DMS153 (cell line): ENCODE measurements at places on chromosomes 7 and 10.

GRCh38 chr7:129438839-129439651 is 4.8 kb downstream of the STRIP2 start:
- DNase-seq: no peak

GRCh38 chr10:43132867-43133787 is 5.1 kb upstream of the CSGALNACT2 start:
- no peak for DNase-seq

GRCh38 chr10:128191847-128192246 is 65.6 kb upstream of the MKI67 start:
- peak; percentile 86 for DNase-seq

- peak; percentile 86 for DNase-seq
Observed at GRCh38 chr7:20828947-20829346, 42.3 kb upstream of the SP8 start.

- DNase-seq: no peak
Observed at GRCh38 chr7:95335093-95335492, 10.8 kb upstream of the PON1 start.

- DNase-seq: no peak
Observed at GRCh38 chr10:127907411-127908105, 655 bp downstream of the PTPRE start.

DNA sequence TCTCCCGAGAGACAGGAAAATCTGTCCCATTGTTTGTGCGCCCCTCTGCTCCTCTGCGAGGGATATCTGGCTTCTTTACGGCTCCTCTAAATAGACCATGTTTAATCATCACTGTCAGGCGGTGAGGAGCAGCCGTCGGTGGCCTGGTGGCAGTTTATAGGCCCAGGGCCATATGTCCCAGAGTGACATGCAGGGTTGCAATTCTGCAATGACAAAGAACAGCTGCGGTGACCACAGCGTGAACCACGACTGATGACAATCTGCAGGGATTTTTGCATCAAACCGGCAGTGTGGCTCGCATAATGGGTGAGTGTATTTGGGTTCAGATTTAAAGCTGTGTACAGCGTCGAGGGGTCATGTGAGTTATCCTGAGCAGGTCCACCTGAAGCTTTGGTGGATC is 41.5 kb downstream of the GATA3 start:
- no peak for DNase-seq

- DNase-seq: peak; percentile 10
Observed at GRCh38 chr10:74244097-74244685, 93.2 kb downstream of the ADK start.

DNA sequence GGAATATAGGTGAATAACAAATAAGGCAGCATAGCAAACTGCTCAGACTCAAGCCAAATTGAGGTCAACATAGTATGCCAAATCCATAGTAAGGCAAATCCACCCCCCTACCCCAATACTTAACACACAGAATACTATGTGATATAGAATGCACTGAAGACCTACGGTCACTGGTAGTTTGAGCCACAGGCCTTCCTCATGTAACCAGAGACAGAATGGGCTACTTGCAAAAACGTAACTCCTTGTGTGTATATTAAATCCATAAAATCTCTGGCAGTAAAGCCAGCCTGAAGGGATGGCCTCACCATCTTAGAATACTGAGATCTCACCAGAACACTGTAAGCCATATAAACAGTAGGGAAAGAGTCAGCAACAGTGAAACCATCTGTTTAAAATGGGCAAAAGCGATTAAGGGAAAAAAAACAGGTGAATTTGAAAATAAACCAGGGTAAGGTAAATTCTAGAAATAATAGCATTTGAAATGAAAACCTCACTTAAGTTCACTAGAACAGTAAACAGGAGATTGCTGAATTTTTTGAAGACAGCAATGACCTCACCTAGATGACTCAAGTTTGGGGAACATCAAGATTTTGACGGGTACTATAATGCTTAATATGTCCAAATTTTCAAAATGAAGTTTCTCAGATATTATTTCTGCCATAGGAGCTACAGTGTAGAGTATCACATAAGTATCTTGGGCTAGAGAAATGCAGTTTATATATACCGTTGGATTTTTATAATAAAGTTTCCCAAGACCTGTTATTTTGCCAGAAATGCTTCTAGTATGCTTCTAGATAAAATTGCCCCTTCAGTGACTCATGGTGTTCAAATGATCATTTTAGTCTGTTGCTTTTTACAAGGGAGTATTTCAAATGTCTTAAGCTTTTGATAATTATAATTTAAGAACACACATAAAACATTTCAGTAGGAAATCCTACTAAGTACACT is 13.9 kb downstream of the HNRNPA2B1 start:
- DNase-seq: no peak

DNA sequence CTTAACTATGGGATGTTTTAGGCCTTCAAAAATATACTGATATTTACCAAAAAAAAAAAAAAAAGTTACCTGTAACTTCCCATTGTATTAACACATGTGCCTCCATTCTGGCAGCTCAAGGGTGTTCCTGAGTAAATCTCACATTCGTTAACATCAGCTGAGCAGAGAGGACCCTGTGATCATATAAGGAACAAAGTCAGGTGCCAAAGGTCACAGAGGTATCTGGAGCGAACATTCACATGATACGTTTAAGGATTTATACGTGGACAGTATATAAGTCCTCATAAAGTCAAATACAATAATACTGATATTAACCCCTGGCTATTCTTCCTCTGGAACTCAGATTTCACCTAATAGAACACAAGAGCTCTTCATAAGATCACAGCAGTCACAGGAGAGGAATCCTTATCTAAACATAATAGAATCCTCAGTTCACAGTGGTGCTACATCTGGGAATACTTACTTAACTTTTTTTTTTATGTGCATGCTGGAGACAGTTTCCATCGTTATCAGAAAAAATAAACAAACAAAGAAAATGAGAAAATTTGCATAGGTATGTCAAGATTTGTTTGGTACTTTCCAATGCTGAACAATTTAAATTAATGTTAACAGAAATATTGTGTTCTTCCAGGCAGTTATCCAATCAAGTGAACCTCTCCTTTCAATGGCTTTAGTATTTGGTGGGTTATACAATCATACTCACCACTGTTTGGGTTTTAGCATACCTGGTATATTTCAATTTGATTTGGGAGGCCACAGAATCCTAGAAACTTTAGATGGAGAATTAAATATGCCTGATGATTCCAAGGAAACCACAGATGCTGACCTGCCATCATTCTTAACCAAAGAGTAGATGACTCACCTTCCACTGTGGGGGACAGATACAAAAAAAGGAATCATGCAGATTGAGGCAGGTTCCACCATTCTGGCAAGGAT is 6.6 kb downstream of the CUBN start:
- no peak for DNase-seq
